Activated naive CD8-positive, alpha-beta T cell treated with anti-CD3 and anti-CD28 coated beads, Interleukin-2, amount 50 U/mL, for 24 hours (primary cell): ENCODE measurements at places on chromosomes 7 and 10.

- H3K4me3 ChIP-seq, result peak overlapping the region; percentile 73
- H3K27me3 ChIP-seq, result peaks cover 54% of the 10 kb centered on the region
These were observed 870 bp downstream of the FZD1 start for GRCh38 chr7:91264924-91265681.

DNA sequence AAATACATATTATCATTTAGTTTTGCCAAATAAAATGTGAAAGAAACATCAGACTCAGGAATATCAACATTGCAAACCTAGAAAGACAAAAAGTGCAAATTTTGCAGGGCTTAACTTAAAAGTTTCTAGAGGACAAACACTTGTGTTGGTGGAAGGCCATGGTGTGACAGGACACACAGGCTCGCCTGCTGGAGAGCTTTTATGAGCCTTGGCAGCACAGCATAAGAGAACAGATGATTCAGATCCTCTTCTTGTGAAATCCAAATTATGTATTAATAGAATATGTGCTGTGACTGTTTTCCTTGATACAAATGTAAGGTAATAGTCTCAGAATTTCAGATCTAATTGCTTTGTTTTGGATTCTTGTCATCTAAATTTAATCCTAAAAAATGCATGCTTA lies 72.9 kb upstream of the ABCB5 start:
- no peaks in the 10 kb centered on the region for H3K27me3 ChIP-seq
- no peak overlapping the region for H3K4me3 ChIP-seq
- H3K4me1 ChIP-seq, result no peaks in the 10 kb centered on the region
- no peaks in the 10 kb centered on the region for H3K36me3 ChIP-seq
- DNase-seq, result no peak
- no peak overlapping the region for H3K27ac ChIP-seq

GRCh38 chr10:36700123-36700522 lies 425.3 kb upstream of the ANKRD30A start:
- no peaks in the 10 kb centered on the region for H3K4me1 ChIP-seq
- no peak overlapping the region for H3K27ac ChIP-seq
- H3K36me3 ChIP-seq, result no peaks in the 10 kb centered on the region
- no peak for DNase-seq

DNA sequence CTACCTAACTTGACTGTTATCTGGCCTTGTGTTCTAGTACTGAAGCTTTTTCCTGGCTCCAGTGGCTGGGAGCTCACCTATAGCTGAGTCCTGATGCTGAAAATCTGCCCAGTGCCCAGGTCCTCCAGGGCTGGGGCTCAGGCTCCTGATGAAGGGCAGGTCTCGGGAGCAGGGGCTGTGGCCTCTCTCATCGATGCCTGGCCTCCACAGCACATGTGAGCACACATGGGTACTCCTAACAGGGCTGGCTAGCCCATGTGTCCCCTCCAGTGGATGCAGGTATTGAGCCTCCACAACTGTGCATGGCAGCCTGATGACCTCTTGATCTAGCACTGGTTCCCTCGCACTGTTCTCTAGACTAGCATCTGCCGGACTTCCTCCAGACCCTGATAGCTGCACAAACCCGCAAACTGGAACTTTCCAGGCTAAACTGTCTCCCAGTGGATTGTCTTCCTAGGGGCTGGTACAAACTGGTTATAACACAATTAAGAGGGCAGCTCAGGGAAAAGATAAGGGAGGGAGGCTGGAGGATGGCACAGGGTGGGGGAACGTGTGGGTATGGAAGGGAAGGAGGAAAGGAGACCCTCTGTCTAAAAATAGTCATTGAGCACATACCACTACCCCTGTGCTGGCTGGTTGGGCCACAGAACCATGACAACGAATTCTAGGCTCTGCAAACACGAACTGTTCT lies 35.1 kb downstream of the PLAC9 start:
- peaks cover 15% of the 10 kb centered on the region for H3K4me1 ChIP-seq
- peaks cover 21% of the 10 kb centered on the region for H3K36me3 ChIP-seq
- DNase-seq, result no peak
- H3K4me3 ChIP-seq, result no peak overlapping the region

DNA sequence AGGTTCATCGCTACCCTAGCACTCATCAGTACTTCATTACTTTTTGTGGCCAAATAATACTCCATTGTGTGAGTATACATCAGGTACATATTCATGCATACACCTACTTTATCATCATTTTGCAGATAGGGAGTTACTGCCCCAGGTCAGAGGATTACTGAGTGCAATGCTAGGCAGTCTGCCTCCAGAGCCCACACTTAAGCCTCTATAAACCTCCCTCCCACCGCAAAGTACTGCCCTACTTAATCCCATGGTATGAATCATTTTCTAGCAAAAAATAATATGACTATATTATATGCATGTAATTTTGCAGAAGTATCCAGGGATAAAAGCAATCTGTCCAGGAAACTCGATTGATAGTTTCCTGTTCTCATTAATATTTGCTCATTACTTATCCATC lies 194.3 kb downstream of the GRID1 start:
- H3K4me1 ChIP-seq, result peaks cover 2% of the 10 kb centered on the region
- peaks cover 2% of the 10 kb centered on the region for H3K27me3 ChIP-seq
- no peak for DNase-seq
- no peak overlapping the region for H3K4me3 ChIP-seq
- no peaks in the 10 kb centered on the region for H3K36me3 ChIP-seq

GRCh38 chr7:100568176-100568895 lies 5.4 kb downstream of the SAP25 start:
- H3K27me3 ChIP-seq, result no peaks in the 10 kb centered on the region
- no peak overlapping the region for H3K4me3 ChIP-seq
- peak overlapping the region; percentile 15 for H3K27ac ChIP-seq
- peaks cover 38% of the 10 kb centered on the region for H3K4me1 ChIP-seq

DNA sequence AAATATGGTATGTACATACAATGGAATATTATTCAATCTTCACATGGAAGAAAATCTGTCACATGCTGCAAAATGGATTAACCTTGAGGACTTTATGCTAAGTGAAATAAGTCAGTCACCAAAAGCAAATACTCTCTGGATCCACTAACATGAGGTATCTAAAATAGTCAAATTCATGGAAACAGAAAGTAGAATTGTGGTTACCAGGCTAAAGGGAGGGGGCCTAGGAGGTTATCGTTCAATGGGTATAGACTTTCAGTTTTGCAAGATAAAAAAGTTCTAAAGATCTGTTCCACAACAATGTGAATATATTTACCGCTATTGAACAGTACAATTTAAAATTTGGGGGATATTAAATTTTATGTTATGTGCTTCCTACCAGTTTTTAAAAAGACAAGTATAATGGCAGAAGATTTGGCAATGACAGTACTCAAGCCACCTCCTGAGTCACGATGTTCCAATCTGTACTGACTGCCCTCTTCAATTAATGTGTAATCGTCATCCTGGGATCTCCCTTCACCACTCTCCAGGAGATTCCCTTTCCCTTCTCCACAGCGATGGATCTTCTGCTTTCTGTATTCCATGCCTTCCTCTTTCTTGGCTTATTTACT lies 32.3 kb upstream of the IL6 start:
- no peaks in the 10 kb centered on the region for H3K36me3 ChIP-seq
- DNase-seq, result no peak
- no peak overlapping the region for H3K4me3 ChIP-seq
- peaks cover 59% of the 10 kb centered on the region for H3K4me1 ChIP-seq
- H3K27me3 ChIP-seq, result peaks cover 8% of the 10 kb centered on the region

DNA sequence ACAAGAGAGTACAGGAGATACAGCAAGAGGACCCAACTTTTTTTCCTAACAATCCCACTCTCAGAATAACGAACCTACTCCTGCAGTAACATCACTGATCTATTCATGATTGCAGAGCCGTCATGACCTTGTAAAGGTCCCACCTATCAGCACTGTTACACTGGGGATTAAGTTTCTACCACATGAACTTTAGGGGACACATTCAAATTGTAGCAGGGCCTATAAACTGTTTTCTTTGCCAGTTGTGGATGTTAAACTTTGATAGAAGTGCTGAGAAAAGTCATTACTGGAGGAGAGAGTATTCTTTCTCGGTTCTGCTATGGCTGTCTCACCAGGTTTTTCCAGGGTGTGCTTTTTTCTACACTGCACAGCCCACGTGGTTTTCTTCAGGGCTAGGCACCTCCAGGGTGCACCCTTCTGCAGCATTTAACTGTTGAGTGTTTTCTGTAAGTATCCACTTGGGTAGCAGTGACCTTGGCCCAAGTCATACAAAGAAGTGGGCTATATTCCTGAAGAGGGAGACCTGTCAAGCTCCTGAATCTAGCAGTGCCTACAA lies 131.6 kb upstream of the AHR start:
- peaks cover 29% of the 10 kb centered on the region for H3K4me1 ChIP-seq
- no peaks in the 10 kb centered on the region for H3K27me3 ChIP-seq
- H3K4me3 ChIP-seq, result no peak overlapping the region
- no peak for DNase-seq
- peaks cover 4% of the 10 kb centered on the region for H3K36me3 ChIP-seq

DNA sequence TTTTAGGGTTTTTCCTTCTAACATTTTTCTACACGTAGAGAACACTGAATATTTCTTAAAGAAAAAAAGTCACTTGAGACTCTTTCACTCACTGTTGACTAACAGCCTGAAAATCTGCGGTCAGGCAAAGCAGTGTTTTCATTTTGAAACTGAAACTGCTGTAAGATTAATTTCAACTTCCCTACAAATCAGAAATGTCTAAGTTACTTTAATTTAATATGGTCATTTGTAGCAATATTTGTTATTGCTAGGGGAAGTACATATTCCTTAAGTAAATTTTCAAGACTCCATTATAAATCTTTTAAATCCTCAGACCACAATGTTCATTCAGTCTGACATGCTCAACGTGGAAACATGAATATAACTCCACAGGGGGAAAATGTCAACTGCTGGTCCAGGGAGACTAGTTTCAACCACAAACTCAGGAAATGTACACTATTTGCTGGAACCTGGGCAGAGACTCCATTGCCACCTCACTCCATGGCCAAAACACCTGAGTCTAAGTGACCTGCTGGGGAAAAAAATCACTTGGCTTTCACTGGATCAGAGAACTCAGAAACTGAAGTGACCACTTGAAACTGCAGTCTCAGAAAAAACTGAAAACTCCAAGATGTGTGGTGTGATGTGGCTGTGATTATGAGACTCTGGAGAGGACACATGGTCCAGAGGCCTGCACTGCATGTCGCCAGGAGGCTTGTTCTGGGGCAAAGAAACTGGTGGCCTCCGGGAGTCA lies 161.2 kb downstream of the TAX1BP1 start:
- peaks cover 37% of the 10 kb centered on the region for H3K4me1 ChIP-seq
- H3K27ac ChIP-seq, result peak overlapping the region; percentile 68
- peak overlapping the region; percentile 46 for H3K4me3 ChIP-seq
- no peaks in the 10 kb centered on the region for H3K36me3 ChIP-seq

DNA sequence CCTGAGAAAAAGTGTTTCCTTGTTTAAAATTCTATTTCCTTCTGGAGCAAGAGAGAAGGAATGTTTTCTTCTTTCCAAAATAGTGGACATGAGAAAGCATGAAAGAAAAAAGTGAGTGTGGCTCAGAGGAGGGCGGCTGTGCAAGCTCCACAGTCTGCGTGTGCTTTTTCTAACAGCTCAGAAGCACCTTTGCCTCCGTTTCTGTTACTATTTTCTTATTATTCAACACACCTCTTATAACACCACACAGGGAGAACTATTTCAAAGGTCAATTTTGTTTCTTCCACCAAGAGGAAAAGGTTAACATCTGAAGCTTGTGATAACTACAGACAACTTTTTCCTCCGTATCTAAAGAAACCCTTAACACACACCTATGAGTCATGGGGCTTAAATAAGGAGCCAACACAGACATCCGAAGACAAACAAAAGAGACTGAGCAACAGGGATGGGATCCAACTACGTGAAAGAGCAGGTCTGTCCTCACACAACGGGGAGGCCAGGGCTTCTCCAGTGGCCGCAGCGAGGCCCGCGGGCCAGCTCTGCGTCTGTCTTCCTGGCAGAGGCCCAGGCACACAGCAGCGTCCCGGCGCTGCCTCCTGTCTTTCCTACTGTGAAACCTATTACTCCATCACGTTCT lies 36.2 kb upstream of the NCAPG2 start:
- H3K36me3 ChIP-seq, result peaks cover 54% of the 10 kb centered on the region
- H3K4me1 ChIP-seq, result peaks cover 20% of the 10 kb centered on the region
- no peaks in the 10 kb centered on the region for H3K27me3 ChIP-seq
- DNase-seq, result no peak
- peak overlapping the region; percentile 82 for H3K27ac ChIP-seq

DNA sequence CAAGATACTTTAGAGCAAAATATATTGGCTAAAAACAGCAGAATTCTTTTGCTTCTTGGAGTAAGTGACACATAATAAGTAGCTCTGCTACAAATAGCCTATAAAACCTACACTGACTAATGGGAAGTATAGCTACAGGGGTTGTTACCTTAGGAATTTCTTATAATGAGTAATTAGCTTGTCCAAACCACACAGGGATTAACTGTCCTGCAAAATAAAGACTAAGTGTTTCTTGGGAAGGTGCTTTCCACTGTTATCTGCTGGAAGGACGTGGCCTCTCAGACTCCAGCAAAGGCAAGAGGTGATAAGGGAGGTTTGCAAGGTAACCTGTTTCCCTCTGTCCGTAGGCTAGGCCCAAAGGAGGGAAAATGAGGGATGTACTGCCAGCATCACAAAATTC lies 302.4 kb downstream of the DOCK4 start:
- no peak overlapping the region for H3K4me3 ChIP-seq
- H3K27me3 ChIP-seq, result no peaks in the 10 kb centered on the region
- no peak for DNase-seq
- no peaks in the 10 kb centered on the region for H3K4me1 ChIP-seq
- H3K27ac ChIP-seq, result no peak overlapping the region

GRCh38 chr10:47287365-47287802 lies 12.6 kb upstream of the GDF10 start:
- peaks cover 25% of the 10 kb centered on the region for H3K4me1 ChIP-seq
- H3K27ac ChIP-seq, result no peak overlapping the region
- H3K36me3 ChIP-seq, result no peaks in the 10 kb centered on the region
- no peaks in the 10 kb centered on the region for H3K27me3 ChIP-seq
- DNase-seq, result no peak
- H3K4me3 ChIP-seq, result no peak overlapping the region
